ENCODE measurements at places on chromosomes 1 and 21.

GRCh38 chr1:114000406-114000805 lies 21.1 kb downstream of the OLFML3 start:
- DNase-seq = no peak

- no peak for DNase-seq
These were observed 2.8 kb downstream of the SKI start for GRCh38 chr1:2230781-2231531.

DNA sequence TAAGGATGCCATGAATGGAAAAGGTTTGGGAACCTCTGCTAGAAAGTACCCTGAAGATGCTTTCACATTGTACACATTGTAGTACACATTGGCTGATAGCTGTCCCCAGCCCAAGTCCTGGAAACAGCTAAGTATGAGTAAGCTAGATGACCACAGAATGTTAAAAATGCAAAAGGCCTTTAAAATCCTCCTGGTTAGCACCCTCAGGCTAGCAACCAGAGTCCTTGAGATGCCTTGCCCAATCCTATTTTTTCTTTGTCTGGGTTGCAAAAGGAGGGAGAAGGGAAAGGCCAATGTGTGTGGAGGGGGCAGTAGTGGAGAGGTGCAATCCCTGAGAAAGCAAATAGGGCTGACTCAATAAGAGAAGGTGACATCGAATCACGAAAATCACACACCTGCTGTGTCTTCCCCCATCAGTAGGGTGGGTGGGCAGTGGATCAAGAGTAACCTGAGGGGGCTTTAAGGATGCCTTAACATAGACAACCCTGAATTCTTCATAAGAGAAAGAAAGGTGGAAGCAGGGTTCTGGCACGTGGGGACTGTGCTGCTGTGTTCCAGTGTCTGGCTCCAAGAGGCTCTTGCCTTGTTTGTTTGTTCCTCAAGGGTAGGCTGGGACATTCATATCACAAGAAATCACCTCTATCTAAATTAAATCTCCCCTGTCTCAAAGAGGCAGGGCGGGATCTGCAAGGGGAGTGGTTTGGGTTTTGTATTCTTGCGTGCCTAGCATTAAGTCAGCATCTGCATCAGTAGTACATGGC lies 266.2 kb upstream of the PLXNA2 start:
- no peak for DNase-seq

DNA sequence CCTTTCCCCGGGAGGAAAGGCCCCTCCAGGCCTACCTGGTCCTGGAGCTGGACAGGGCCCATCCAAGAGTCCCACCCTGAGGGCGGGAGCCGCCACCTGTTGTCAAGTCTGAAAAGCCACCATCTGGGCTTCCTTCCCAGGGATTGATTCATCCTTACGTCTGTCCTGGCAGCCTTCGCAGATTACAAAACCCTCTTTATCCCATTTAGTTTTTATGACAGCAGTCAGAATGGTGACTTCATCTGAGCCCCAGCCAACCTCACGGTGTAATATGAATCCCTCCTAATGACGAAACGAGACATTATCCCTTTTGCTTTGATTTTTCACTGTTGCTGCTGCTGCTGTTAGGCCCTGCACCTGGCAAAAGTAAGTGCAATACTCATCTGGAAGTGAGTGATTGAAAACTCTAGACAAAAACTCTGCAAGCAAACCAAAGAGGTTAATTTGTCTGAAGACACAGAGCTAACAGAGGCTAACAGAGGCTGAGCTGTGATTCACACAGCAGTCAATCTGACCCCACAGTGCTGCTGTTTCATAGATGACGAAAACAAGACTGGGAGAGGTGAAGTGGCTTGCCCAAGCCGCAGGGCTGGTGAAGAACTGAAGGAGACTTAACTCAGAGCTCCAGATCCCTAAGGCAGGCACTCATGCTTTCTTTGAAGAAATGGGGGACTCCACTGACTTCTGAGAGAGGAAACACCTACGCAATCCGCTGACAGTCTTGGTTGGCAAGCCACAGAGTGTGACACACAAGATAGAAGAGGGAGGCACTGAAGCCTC lies 30.0 kb upstream of the S100A7 start:
- DNase-seq = peak; percentile 50

GRCh38 chr1:43220905-43221778 lies 48.6 kb upstream of the TMEM125 start:
- DNase-seq = no peak

GRCh38 chr1:118618618-118619340 lies 369.4 kb downstream of the TBX15 start:
- no peak for DNase-seq

- DNase-seq = no peak
These were observed 26.4 kb downstream of the CD48 start for GRCh38 chr1:160685266-160685665.

DNA sequence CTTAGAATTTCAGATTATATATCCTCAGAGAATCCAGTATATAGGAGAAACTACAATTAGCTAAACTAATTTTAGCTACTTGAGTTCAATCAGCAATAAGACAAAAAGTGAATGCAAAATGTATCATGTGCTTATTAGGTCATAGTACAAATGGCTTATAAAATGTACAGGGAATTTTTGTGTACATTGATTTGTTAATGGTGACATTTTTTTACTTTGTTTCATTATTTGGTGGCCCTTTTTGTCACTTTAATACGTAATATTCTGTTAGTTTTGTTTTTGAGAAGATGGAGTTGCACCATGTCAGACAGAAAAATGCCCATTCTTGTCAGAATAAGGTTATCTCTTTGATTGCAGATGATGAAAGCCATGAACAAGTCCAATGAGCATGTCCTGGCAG lies 33.6 kb downstream of the CC2D1B start:
- no peak for DNase-seq

GRCh38 chr1:118773656-118774055 lies 214.5 kb downstream of the TBX15 start:
- no peak for DNase-seq

DNA sequence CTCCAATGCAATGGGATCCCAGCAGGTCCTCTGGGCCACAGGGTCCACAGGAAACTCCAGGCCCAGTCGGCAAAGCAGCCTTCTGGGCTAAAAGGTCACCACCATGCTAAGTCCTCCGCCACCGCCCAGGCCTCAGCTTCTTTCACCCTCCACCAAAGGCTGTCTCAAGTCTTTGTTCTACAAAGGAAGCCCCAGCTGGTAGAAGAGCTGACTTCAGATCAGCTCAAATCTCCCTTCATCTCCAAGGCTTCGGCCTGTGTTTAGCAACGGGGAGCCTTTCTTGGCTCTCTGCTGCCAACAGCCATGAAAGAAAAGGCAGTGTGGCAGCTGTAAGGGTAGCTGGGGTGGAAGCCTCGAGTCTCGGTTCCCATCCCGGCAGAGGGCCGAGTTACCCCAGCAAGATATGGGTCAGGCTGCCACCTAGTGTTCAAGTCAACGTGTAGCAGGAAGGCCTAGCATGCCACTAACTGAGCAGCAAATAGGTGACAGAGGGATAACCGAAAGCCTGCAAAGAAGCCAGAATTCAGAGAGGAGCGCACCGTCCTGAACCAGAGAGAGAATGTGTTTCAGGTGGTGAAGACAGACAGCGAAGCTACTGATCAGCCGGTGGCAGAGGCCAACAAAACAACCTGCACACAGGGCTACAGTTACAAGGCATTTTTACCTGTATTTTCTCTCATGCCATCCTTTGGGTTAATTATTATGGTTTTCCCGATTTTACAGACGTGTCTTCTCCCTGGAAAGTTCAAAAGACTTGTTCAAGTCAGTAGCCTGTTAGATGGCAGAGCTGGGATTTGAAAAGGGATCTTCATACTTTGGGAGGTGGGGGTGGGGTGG lies 26.8 kb upstream of the CRNN start:
- DNase-seq = peak; percentile 68

DNA sequence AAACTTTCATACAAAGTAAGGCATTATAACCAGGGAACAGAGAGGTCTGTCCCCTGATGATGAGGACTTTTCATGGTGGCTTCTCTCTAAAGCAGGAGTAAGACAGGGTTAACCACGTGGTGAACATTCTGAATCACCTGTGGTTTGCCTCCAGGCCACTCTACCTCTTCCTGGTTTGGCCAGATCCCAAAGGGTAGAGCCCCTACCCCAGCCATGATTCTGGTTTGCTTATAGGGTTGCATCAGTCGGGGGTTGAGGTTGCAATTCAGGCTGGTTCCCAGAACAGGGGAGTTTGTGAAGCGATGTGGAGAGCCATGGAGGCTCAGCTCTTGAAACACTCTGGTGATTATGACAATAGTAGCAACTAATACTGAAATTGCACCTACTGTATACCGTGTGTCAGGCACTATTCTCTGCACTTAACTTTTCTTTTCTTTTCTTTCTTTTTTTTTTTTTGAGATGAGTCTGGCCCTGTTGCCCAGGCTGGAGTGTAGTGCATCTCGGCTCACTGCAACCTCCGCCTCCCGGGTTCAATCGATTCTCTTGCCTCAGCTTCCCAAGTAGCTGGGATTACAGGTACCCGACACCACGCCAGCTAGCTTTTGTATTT lies 8.3 kb downstream of the CNR2 start:
- DNase-seq = no peak

- DNase-seq = no peak
These were observed 35.9 kb downstream of the RGSL1 start for GRCh38 chr1:182485861-182486260.

DNA sequence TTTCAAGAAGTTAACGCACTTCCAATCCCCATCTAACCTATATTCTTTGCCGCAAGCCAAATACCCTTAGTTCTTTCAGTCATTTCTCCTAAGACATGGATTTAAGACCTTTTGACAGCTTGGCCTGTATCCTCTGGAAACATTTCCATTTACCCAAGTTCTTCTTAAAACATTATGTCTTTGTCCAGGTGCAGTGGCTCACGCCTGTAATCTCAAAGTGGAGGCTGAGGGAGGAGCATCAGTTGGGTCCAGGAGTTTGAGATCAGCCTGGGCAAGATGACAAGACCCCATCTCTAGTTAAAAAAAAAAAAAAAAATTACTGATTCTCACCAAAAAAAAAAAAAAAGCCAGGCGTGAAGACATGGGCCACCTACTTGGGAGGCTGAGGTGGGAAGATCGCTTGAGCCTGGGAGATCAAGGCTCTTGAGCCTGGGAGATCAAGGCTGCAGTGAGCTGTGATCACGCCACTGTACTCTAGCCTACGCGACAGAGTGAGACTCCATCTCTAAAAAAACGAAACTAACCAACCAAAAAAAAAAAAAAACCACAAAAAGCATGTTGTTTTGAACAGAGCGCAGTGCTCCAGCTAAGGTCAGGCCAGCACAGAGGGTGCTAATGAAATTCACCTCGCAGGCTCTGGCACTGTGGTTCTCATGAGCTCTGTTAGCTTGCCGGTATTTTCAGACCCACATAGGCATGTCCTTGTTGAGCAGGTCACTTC lies 36.0 kb downstream of the NUAK2 start:
- DNase-seq = no peak

DNA sequence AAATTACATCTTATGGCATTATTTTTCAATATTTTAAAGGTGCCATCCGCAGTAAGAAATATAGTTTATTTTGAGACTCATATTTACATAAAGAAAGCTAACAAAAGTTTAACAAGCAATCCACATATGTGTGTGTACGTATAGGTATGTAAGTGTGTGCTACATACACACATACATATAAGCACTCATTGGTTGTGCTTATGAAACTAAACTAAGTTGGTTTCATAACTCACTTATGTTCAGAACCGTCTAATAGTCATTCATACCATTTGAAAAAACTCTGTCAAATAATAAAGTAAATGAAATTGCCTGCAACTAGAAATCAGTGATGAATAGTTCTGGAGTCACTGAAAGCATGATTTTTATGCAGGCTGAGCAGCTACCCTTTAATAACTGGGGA lies 14.1 kb downstream of the TATDN3 start:
- no peak for DNase-seq

- no peak for DNase-seq
These were observed 40.3 kb downstream of the PTPN14 start for GRCh38 chr1:214510914-214511638.

DNA sequence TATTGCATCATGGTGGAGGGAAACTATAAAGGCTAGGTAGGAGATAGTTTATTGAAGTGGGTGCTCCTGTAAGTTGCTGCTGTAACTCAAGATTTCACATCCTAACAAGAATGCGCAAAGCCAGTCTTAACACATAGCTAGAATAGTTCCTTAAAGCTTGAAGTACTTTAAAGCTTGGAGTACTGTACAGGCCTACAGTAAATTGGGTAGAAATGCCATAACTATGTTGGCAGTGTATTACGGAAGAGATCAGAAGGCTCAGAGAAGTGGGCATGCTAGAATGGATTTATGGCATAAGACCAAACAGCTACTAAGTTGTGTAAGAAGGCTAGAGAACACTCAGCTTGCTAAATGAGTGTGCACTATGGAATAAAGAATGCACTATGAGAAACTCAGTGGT lies 44.5 kb downstream of the DMRTA2 start:
- DNase-seq = no peak

GRCh38 chr1:210250665-210250997 lies 18.0 kb downstream of the SERTAD4 start:
- no peak for DNase-seq

- no peak for DNase-seq
These were observed 55.1 kb downstream of the CD58 start for GRCh38 chr1:116515702-116516101.

DNA sequence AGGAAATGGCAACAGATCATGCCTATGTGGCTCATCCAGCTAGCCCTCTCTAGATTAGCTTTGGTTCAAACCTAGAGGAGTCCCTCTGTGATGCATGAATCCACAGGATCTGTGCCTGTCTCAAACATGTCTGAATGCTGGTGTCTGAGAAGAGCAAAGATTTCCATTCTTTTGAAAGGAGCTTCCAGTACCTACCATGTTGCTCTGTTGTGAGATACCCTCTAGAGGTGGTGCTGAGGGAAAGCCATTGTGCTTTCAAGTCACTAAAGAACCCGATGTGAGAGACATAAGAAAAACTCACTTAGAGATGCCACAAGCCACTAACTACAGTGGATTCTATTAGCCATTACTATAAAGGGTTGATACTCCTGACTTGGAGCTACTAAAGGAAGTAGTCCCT lies 103.6 kb downstream of the LRRC40 start:
- no peak for DNase-seq

- no peak for DNase-seq
These were observed 650 bp downstream of the VANGL1 start for GRCh38 chr1:115642168-115643072.

DNA sequence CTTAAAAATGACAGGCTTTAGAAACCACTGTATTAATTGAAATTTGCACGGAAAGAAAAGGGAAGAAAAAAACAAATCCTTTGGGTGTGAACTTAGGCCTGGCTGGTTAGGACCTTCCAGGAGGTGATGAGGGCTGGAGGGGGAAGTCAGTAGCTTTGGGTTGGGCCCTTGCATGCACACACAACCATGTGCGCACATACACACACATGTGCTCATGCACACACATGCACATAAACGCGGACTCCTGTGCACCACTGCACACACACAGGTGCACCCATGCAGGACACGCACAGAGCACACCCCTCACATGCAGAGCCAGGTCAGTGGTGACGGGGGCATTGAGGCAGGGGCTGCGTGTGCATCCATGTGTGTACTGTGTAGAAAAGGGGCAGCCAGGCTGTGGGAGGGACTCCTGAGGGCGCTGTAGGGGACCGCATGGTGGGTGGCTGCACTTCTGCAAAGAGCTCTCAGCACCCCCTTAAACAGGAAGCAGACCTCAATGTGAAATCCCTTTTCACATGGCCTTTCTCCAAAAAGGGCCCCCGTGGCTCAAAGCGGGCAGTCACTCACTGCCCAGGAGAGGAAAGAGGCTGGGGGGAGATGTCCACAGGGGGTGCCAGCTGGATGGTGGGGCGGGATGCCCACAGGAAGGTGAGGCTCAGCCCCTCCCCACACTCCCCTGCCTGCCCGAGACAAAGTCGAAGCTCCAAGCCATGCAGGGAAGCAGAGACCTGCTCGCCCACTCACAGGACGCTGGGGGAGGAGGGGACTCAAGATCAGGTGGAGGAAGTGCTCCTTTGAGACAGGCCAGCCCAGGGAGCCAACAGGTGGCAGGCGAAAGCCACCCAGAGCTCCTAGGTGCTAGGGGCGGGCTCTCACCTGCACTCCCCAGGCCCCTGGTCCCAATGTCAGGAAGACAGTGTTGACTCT lies 95.2 kb downstream of the ITPKB start:
- DNase-seq = no peak

Data from SW 1271 (cell line).